GM23248 (cell line): ENCODE measurements at places on chromosomes 6 and 20. TPM values are rescaled to one million over a fixed set of nuclear protein-coding genes. Genes with fewer than 3 reads are reported as not detected.

DNA sequence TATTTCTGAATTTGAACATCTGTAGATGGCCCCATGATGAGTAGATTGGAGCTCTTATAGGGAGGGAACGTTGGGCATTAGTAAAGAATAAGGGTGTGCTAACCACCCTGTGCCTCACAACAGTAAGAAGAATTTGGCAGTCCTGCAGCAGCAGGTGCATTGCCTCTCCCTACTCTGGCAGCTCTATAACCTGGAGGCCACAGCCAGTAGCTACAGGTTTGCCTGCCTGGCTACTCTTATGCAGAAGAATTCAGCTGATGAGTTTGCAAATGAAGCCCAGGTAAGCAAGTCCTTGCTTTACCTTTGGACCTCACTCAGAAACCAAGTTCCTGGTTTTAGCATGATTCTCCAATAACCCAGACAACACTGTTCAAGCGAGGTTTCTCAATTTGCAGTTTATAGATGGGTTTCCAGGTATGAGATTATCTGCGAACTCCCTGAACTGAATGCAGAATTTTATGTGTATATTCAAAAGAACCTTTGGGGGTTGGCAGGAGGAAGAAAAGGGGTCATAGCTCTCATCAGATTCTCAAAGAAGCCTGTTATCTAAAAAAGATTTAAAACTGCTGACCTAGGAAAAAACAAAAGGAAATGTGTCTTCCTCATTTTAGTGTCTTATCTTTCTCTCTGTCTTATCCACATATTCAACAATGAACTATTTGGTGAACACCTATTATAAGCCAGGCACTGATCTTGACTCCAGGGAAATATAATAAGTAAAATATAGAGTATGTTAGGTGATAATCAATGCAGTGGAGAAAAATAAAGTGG is 18.9 kb downstream of the TREML1 start:
- DNase-seq, result no peak

DNA sequence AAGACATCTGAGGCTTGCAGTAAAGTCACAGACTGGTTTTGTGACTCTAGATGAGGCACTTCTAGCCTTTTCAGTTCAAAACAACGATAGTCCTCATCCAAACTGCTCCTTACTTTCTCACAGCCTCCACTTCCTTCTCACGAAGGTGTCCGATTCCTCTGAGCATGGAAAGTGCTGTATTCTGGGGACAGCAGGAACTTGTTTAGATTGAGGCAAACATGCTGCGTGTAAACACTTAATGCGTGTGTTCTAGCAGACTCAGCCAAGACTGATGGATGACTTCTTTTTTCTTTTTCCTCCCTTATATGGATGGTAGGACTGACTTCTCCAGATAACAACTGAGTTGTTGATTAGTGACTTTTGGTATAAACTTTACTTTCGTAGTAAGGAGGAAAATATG is 80.2 kb upstream of the PRDM1 start:
- no peak for DNase-seq

GRCh38 chr20:20442466-20442865 is 74.6 kb downstream of the INSM1 start:
- DNase-seq, result no peak

GRCh38 chr6:18280084-18280483 is 15.8 kb upstream of the DEK start:
- peak; percentile 19 for DNase-seq

Gene SLC52A3
- polyA plus RNA-seq, result not detected in 2 replicates
